EL (cell line): ENCODE measurements at places on chromosomes 2 and 18.
A peak's percentile ranks its signal among the peaks of the same experiment; 100 is the strongest.

- no peak for DNase-seq
These were observed 8.9 kb downstream of the ZFP36L2 start for GRCh38 chr2:43217228-43218154.

GRCh38 chr2:13056259-13056843 lies 339.6 kb downstream of the TRIB2 start:
- no peak for DNase-seq

GRCh38 chr2:47155091-47155876 lies at the start of gene STPG4:
Gene STPG4 (minus strand): TSS chr2:47155308. CDS start chr2:47155251, 57 bp downstream.
- no peak for DNase-seq

GRCh38 chr2:136246086-136246669 lies 128.2 kb upstream of the CXCR4 start:
- peak; percentile 9 for DNase-seq

GRCh38 chr2:176494949-176495353 lies 225.7 kb downstream of the MTX2 start:
- no peak for DNase-seq

- no peak for DNase-seq
These were observed 143.9 kb downstream of the ESCO1 start for GRCh38 chr18:21456428-21457178.

DNA sequence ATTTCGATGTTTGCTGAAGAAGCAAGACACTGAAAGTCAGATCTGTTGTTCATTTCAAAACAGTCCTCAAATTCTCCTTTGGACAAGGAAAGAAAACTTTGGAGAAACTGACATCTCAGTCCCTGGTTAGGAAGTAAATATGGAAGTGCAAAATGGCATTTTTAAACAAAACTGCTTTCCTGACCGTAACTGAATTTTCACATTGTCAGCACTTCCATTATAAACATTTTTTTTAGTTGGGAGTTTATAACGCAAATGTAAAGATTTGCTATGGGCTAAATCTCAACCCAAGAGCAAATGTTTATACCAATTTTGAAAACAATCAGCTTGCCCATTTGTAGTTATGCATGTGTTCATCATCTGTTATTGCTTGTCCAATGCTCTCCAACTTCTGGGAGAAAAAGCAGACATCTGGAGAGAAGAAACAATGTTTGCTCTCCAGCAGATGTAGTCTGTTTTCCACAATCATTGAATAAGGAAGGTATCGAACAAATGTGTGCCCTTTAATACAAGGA lies 520.1 kb downstream of the ARHGAP15 start:
- DNase-seq, result no peak
